Stimulated activated memory B cell treated with anti-CD40 and anti-IgM and Interleukin-4, amounts not matched to agents 10 μg/mL and 1 μg/mL and 100 μg/mL, for 72 hours (primary cell): ENCODE measurements at places on chromosomes 13 and 19.

DNA sequence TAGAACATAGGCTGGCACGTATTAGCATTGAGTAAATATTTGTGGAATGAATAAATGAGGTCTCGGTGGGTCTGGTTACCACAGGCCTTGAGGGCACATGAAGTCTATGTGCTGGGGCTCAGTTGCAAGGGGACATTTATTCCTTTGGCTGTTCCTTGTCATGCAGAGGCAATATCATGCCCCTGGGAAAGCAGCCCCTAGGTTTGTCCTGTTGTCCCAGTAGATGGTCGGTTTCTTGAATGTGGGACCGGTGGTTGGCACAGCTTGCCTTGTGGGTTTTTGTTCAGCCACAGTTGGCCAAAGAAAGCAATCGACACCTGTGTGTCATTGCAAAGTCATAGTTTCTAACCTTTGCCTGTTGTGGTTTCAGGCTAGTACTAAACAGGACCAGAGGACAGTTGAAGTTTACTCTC is 24.7 kb upstream of the GPR183 start:
- peak; percentile 74 for ATAC-seq

GRCh38 chr13:106985481-106985880 is 417.5 kb upstream of the ARGLU1 start:
- no peak for ATAC-seq

- no peak for ATAC-seq
Observed at GRCh38 chr13:28229522-28230411, 91.4 kb downstream of the PAN3 start.

GRCh38 chr13:86792153-86792651 is 879.0 kb upstream of the SLITRK5 start:
- ATAC-seq, result no peak

GRCh38 chr19:54918499-54918898 is 12.6 kb downstream of the NCR1 start:
- ATAC-seq, result no peak

DNA sequence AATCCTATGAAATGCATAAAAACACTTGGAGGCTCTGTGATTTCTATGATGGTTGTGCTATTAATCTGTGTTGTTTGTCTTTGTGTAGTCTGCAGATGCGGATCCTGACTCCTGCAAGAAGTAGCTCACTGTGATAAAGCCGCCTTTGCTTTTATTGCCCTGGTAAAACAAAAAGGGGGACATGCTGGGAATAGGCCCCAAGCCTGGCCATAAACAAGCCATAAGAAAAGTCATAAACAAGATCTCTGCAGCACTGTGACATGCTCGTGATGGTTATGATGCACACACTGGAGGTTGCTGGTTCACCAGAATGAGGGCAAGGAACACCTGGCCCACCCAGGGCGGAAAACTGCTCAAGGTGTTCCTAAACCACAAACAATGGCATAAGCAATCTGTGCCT is 26.6 kb upstream of the ZNF266 start:
- ATAC-seq, result no peak

DNA sequence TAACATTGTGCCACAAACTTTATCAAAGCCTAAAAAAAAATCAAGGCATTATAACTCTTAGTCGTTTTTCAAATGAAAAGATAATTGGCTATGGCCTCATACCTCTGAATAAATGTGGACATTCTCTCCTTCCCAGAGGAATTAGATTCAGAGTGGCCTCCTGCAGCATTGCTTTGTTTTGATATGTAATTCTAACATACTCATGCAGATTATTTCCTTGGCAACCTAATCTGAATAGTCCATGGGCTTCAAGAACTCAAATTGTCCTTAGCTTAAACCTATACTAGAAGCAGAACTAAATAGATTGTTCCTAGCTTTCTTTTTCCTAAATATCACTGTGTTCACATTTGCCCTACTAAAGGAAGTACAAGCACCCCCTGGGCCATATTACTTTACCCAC is 1146.9 kb downstream of the OLFM4 start:
- no peak for ATAC-seq

GRCh38 chr19:3785451-3785937 is 687 bp downstream of the MATK start:
- ATAC-seq, result no peak

DNA sequence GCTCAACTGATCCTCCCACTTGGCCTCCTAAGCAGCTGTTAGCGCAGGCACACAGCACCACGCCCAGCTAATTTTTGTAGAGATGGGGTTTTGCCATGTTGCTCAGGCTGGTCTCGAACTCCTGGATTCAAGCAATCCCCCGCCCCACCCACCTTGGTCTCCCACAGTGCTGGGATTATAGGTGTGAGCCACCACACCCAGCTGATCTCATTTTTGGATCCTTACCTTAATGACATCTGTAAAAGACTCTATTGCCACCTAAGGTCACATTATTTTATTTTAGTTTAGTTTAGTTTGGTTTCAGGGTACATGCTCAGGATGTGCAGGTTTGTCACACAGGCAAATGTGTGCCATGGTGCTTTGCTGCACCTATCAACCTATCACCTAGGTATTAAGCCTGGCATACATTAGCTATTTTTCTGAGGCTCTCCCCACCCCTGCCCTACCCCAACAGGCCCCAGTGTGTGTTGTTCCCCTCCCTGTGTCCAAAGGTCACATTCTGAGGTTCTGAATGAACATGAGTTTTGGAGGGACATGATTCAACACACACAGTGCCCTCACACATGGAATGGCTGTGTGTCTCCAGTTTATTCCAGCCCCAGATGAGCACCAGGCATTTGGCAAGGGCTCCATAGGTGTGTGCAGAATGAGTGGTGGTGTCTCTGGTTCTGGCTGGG is 1.3 kb downstream of the OR10H5 start:
- no peak for ATAC-seq

GRCh38 chr13:97537110-97537509 is 103.1 kb downstream of the RAP2A start:
- ATAC-seq, result no peak

GRCh38 chr19:9936326-9937000 is at the start of gene OLFM2:
Gene OLFM2, minus strand, starts transcription at chr19:9936515. Its CDS starts 149 bp downstream, at chr19:9936366.
- ATAC-seq, result no peak

DNA sequence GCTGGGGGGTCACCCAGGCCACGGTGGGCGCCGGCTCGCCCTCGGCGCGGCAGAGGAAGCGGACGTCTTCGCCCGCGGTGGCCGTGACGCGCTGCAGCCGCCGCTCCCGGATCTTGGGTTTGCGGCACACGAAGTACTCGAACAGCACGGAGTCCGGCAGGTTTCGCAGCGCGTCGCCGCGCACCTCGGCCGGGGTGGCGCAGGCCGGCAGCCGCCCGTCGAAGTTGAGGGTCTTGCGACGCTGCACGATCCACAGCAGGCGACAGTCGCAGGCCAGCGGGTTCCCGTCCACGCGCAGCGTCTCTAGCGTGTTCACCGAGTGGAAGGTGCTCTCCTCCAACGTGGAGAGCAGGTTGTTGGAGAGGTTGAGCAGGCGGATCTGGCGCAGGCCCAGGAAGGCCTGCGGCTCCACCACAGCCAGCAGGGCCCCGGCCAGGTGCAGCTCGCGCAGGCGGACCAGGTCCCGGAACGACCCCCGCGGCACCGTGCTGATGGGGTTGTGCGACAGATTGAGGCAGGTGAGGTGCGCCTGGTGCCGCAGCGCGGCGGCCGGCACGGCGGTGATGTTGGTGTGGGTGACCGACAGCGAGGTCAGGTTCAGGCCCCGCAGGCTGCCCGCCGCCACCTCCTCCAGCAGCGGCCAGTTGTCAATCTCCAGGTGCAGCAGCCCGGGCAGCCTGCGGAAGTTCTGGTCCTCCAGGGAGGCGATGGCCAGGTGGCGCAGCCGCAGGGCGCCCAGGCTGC is 8.6 kb upstream of the PEAK3 start:
- peak; percentile 37 for ATAC-seq

DNA sequence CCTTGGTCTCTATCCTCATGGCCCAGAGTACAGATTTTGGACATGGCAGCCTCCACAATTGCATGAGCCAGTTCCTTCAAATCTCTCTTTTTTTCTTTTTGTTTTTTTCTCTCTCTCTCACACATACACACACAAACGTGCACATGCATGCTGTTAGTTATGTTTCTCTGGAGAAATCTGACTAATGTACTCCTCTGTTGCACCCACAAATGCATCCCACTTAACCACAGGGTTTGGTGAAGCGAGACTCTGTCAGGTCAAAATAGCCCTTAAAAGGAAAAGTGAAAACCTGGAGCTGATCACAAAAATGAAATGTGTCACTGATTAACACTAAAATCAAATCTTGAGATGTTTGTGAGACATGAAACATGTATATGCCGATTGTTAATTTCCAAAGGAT is 374.6 kb upstream of the ARGLU1 start:
- ATAC-seq, result no peak

- no peak for ATAC-seq
Observed at GRCh38 chr13:37690361-37690760, 91.8 kb upstream of the POSTN start.

DNA sequence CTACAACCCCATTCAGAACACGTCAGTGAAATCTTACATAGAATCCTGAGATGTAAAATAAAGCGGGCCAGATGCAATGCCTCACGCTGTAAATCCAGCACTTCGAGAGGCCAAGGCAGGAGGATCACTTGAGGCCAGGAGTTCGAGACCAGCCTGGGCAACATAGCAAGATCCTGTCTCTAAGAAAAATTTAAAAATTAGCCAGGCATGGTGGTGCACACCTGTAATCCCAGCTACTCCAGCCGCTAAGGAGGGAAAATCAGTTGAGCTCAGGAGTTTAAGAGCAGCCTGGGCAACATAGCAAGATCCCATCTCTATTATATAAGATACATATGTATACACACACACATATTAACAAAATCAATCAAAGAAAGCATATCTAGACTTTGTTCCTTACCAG is 41.2 kb downstream of the PEX11G start:
- ATAC-seq, result no peak

DNA sequence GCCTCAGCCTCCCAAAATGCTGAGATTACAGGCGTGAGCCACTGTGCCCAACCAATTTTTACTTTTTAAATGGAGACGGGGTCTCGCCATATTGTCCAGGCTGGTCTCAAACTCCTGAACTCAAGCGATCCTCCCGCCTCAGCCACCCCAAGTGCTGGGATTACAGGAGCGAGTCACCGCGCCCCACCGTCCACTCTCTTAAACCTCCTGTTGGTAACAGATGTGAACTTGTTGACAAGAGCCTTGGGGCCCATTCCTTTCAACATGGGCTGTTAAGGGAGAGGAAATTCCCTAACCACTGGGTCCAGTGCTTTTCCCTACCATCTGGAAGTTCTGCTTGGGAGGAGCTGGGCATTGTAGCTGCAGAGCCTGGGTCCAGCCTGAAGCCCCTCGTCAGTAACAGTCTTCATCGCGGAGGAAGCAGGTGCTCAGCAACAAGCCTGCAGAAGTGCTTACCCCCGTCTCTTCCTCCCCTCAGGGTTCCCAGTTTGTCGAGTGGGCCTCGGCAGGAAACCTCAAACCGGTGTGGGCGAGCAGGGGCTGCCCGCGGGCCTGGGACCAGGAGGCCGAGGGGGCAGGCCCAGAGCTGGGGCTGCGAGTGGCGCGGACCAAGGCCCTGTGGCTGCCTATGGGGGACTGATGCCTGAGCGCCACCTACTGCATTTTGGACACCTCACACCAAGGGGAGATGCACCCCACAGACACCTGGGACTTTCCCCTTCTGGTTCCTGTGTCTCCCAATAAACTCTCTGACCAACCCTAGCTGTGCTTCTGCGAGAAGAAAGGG is 4.0 kb upstream of the FLT3LG start:
- peak; percentile 88 for ATAC-seq

DNA sequence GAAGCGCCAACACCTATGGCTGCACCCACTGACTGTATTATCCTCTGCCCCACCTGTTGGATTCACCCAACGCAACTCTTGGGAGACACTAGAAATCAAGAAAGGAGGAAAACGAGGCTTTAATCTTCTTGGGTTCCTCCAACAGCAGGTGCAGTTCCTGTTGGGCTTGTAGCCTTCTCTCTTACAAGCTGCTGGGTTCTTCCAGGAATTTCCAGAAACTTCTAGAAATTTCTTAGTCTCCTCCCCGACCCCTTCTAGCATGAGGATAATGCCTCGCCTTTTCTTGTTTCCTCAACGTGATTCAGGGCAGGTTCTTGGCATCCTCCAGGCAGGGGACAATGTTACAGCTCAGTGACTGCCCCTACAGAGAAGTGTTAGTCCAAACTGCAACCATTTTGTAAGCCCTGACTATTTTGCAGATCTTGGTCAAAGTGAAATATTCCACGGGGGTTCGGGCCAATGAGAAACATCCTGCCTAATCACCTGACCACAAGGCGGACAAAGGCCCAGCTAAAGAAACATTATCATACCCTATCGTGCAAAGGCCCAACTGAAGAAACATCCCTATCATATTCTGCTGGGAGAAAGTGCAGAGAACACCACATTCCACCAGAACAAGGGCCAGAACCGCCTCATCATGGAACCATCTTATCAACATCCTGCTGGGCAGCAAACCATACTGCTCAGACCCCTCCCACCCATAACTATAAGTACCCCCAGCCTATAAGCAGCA is 614 bp upstream of the PNMA8A start:
- no peak for ATAC-seq

GRCh38 chr19:16142032-16142580 is 1.4 kb upstream of the HSH2D start:
- ATAC-seq, result no peak

DNA sequence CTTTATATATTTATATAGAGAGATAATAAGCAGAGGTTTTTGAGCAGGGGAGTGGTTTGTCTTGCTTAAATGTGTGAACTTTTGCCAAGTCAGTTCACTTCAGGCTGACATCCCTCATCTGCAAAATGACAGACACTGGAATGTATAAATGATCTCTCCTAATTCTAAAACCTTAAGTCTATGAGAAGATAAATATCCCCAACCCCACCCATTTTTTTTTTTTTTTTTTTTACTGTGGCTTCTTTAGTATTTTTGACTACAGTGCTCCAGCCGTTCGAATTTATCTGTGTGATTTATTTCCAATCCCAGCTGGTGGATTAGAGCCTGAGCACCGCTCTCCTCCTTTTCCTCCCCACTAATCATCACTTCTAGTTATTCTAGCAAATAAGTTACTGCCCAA is 234.8 kb downstream of the DACH1 start:
- ATAC-seq, result no peak

GRCh38 chr19:46080561-46080960 is 39.8 kb upstream of the IGFL4 start:
- ATAC-seq, result no peak

- no peak for ATAC-seq
Observed at GRCh38 chr13:113528813-113529180, 38.3 kb upstream of the DCUN1D2 start.

- ATAC-seq, result no peak
Observed at GRCh38 chr19:23779645-23780044, 21.0 kb upstream of the ZNF681 start.

DNA sequence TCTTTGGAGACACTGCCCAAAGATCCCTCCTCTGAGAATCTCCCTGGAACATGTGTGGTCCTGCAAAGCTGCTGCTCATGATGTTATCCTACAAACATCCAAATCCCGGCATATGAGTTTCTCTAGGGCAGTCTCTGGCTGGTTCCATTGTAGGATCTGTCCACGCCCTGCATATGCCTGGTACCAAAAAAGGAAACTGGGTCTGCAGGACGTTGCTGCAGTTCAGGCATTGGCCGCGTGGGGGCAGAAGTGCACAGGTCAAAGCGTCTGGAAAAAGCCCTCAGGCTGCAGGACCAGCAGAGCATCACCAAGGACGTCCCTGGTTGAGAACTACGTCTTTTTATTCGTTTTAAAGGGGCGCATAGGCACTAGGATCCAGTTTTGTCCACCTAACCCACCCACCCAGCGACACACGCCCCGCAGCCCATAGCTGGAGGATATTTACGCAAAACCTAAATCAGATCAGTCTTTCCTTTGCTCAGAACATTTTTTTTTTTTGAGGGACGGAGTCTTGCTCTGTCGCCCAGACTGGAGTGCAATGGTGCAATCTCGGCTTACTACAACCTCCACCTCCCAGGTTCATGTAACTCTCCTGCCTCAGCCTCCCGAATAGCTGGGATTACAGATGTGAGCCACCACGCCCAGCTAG is 12.9 kb upstream of the ZNF564 start:
- ATAC-seq, result peak; percentile 83
